AML-193 (cell line): ENCODE measurements at places on chromosomes 5 and 9.

- DNase-seq, result no peak
Measured at GRCh38 chr5:126052791-126053190, 370.4 kb upstream of the GRAMD2B start.

DNA sequence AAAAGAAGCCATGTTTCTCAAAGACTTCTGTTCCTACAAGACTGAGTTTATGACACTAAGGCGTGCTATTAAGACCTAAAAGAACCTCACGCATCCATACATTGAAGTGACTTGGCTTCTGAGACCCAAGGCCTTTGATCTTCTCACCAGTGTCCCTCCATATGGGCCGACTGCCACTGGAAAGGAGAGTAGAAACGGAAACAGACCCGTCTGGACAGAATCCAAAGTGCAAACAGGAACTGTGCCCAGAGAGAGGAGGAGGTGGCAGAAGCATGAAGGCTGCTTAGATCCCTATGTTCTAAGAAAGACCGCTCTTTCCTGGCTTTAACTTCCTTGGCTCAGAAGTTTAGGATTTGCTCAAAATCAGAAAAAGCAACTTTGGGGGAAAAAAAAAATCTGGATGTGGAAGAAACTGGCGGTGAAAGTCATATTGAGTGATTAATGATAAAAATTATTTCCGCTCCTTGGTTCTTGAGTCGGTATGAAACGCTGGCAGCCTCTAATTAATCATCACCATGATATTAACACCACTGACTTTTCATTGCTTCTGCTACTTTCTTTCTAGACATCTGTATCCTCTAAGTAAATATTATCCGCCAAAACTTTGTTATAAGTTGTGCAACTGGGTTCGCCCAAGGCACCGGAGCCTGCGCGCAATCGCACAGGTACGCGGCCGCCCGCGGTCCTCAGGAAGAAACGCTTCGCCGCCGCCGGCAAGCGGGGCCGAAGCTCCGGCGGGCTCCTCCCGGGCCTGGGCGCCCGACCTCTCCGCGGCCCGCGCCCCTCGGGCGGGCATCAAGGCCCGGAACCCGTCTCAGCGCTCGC lies 726 bp downstream of the DAP start:
- DNase-seq, result peak; percentile 62

GRCh38 chr5:77518304-77518703 lies 26.2 kb upstream of the WDR41 start:
- peak; percentile 3 for DNase-seq

DNA sequence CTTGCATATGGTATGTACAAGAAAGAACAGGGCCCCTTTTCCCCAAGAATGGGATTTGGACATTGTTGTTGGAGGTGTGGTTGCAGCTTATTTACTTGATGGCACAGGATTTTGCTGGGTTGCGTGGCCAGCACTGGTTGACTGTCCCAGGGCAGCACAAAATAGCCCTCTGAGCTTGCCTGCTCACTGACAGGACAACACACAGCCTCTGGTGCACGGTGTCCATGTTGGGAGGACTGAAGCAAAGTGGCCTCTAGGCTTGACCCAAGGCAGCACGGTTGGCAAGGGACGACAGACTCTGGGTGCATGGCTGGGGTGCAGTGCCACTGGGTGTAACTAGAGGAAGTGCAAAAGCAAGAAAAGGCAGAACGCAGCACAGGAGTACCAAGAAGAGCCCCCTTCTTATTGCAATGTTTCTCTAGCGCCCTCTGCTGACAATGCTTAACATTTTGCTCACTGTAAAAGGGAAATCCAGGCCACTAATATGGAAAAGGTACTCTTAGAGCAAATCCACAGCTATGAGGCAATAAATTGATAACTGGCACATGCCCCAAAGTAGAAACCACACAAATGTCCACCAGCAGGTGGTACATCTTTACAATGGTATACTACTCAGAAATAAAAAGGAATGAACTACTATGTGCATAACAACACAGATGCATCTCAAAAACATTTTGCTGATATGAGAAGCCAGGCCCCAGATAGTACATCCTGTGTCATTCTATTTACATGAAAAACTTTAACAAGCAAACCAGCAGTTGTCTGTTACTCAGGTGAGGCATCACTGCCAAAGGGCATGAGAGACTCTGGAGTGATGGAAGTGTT lies 47.4 kb upstream of the BARX1 start:
- DNase-seq, result peak; percentile 25

DNA sequence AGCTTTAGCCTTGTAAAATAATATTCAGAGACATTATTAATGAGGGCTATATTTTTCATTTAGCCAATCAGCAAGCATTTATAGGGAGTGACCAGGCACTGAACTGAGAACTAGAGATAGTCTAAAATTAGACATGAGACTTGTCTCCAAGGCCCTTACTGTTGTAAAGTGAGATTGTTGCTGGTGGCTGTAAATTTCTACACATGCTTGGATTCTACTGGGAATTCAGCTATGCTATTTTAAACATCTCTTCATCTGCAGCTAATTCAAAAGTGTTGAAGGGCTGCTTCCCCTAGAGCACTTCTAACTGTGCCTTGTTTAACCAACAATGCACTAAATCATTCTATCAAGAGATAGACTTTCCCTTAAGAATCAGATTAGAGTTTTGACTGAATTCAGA lies 67.4 kb downstream of the CHSY3 start:
- DNase-seq, result no peak

GRCh38 chr5:128539038-128539429 lies 989 bp upstream of the FBN2 start:
- DNase-seq, result no peak

- DNase-seq, result no peak
Measured at GRCh38 chr9:111630182-111630963, 761 bp upstream of the DNAJC25 start.

GRCh38 chr9:34994260-34994899 lies 4.8 kb downstream of the DNAJB5 start:
- DNase-seq, result no peak

- no peak for DNase-seq
Measured at GRCh38 chr5:135136546-135136945, 102.5 kb upstream of the PITX1 start.

DNA sequence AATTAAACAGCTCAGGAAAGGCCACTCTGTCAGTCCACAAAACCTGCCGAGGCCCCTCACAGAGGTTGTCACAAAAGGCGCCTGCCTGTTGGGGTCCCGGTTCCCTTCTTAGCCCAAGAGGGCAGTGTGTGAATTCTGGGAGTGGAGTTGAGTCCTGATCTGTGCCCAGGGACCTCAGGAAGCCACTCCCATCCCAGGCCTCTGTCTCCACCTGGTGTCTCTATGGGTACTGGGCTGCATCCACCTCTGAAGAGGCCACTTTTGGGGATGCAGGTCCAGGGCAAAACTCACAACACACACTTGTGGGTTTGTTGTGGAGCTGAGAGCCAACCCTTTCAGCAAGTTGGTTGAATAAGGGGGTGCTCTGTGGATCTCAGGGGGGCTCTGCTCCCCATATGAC lies 74.3 kb upstream of the STXBP1 start:
- no peak for DNase-seq

- DNase-seq, result peak; percentile 12
Measured at GRCh38 chr9:101440714-101441230, 5.2 kb upstream of the ALDOB start.

DNA sequence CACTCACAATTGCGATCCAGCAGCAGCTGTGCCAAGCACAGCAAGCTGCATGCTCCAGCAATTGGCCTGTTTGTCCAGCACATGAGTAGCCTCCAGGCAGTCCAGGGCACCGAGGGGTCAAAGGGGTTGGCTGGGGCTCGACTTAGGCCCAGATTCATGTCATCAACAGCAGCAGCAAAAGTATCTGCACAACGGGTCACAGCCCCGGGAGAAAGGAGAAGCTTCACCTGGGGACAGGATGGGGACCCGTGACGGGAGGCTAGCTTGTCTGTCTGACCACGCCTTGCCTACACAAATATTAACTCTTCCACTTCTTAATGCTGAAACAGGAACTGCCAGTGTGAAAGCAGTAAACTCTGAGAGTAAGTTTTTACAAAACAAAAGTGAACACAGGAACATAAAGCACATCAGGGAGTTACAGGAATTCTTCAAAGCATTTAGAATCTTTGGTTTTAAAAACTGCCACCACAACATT lies 191.2 kb downstream of the PIK3R1 start:
- DNase-seq, result no peak

DNA sequence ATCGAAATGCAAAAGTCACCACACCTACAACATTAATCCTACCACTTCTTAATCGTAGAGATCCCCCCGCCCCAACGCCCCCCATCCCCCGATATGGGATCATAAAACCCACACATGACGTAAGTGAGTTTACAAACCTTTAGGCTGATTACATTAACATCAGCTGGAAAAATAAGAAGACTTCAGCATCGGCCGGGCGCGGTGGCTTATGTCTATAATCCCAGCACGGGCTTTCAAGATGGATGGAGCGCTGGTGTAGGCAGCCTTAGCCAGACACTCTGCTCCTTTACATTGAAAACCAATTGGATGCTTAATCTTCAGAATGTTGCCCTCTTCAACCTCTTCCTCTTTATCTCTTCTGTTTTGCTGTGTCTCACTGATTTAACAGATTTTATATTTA lies 1376.0 kb downstream of the MAT2B start:
- no peak for DNase-seq

GRCh38 chr5:102668220-102668932 lies 86.7 kb upstream of the PAM start:
- no peak for DNase-seq

DNA sequence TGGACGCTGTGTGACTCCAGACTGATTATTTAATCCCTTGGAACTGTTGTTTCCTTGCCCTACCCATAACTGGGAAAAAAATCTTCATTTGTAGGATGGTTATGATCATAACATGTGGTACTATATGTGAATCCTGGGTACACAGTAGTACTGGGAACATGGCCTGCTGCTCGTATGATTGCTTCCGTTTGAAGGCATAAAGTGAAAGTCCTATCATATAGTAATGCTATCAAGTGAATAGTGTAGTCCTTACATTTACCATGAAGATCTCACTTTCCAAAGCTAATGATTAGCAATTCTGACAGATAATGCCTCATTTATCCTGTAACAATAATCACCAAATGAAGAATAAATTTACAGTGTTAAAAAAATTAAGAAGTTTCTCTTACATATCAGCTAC lies 53.2 kb downstream of the MEF2C start:
- DNase-seq, result no peak

DNA sequence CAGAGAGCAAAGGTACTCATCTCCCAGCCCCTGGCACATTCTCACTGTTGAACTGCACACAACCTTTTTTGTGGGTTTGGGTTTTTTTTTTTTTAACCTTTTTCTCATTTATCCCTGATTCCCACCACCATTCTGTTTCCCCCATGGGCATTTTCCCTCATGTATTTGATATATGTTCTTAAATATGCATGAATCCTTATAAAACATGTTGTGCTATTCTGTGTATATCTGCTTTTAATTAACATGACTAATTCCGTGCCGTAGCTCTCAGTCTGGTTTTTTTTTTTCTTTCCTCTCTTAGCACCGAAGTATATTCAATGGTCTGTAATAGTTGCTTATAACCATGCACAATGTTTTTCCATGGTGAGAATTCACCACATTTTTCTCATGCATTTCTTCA lies 204.5 kb downstream of the RGS3 start:
- DNase-seq, result no peak

DNA sequence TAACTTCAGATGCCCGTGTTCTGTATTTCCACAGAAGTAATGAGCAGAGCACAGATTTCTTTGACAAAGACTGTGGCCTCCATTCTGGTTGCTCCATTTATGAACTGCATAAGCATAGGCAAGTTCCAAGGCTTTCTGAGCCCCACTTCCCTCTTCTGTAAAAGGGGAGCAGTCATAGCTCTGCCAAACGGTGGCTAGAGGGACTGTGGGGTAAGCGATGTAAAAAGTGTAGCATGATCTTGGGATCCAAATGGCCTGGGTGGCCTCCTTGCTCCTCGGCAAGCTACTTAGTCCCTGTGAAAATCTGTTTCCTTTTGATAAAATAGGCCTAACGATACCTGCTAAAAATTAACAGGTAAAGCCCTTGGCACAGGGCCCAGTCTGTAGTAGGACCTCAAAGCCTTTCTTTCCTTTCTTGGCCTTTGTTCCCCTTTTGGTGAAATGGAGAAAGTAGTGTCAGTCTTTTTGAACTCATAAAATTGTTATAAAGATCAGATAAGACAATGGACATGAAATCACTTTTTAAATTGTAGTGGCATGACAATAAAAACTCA lies 646.6 kb downstream of the ACTL7B start:
- no peak for DNase-seq

GRCh38 chr9:93276973-93277372 lies 93.0 kb downstream of the WNK2 start:
- DNase-seq, result no peak

GRCh38 chr9:123893115-123893514 lies 36.8 kb downstream of the DENND1A start:
- no peak for DNase-seq

DNA sequence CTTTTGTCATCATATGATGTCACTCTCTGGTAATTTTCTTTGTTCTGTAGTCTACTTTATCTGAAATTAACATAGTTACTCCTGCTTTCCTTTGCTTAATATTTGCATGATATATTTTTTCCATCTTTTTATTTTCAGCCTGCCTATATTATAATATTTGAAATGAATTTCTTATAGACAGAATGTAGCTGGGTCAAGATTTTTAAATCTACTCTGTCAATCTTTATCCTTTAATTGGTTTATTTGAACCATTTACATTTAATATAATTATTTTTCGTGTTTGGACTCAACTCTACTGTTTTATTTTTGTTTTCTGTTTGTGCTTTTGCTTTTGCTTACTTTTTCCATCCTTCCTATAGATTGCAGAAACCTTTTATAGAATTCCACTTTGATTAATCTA lies 118.0 kb downstream of the FOXD1 start:
- no peak for DNase-seq

DNA sequence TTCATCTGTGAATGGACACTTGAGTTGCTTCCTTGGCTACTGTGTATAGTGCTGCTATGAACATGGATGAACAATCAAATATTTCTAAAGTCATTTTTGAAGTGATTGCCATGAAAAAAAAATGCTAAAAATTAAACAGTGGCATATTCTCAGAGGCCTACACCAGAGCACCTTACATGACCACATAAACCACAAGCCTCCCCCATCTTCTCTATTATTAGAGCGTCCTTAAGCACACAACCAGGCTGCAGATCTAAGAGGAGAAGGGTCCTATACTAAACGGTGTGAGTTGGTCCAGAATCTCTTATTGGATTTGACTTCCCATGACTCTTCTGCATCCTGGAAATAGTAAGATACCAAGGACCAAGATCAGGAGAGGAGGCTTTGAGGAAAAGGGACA lies 34.3 kb downstream of the PCA3 start:
- DNase-seq, result no peak

- no peak for DNase-seq
Measured at GRCh38 chr5:73253047-73253660, 80.2 kb downstream of the TMEM174 start.

GRCh38 chr9:114347675-114348074 lies 18.0 kb downstream of the ORM2 start:
- no peak for DNase-seq

- DNase-seq, result no peak
Measured at GRCh38 chr5:66249920-66250319, 105.8 kb downstream of the SREK1 start.
